Hematopoietic multipotent progenitor cell treated with erythropoietin and hydrocortisone succinate and interleukin-3 and kit ligand, for 4 days (in vitro differentiated cells): ENCODE measurements at places on chromosomes 13 and 19.

- DNase-seq = no peak
Measured at GRCh38 chr19:18262917-18263316, 11.3 kb downstream of the IQCN start.

DNA sequence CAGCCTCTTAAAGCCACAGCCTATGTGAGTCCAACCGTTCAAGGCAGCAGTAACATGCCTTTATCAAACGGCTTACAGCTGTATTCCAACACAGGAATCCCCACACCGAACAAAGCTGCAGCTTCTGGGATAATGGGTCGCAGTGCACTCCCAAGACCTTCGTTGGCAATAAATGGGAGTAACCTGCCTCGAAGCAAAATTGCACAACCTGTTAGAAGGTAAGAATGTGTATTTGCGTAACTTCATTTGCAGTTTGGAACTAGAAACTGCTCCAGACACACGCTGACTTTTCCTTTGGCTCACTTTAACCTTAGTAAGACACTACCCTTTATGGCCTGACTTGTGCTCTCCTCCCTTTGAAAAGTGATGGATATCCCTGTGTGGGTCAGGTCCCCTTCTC is 63.4 kb downstream of the SLAIN1 start:
- DNase-seq = no peak

DNA sequence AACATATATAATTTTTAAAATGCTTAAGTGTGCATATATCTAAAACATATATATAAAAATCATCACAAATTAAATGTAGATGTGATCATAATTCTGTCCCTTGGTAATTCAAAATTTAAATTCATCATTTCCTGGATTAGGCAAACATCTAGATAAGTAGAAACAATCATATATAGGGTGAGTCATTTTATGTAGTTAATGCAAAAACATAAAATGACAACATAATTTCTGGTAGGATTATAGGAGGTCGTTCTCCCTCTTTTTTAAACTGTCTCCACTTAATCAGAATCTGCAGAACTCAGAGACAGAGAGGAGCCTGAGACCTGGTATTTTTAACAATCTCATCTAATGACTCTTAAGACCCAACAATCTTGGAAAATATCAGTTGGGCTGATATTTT is 333.4 kb downstream of the KCTD12 start:
- DNase-seq = no peak

DNA sequence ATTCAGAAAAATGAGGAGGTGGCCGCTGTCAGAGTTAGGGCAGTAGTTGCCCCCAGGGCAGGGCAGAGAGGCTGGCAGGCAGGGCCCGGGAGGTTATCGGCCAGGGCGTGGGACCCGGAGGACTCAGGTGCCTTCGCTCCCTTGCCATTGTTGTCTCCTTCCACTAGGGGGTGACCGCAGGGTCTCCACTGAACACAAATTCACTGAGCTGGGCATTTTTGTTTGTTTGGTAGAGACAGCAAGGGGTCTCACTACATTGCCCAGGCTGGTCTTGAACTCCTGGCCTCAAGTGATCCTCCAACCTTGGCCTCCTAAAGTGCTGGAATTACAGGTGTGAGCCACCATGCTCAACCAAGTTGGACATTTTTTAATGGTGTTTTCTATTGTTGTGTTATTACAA is 25.1 kb downstream of the CARS2 start:
- peak; percentile 61 for DNase-seq

DNA sequence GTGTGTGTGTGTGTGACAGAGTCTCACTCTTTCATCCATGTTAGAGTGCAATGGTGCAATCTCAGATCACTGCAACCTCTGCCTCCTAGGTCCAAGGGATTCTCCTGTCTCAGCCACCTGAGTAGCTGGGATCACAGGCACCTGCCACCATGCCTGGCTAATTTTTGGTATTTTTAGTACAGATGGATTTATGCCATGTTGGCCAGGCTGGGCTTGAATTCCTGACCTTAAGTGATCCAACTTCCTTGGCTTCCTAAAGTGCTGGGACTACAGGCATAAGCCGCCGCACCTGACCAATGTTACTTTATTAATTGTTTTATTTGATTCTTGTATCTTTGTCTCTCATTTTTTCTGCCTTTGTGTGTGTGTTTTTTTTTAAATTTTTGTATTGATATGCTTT is 89.6 kb downstream of the ZNF486 start:
- DNase-seq = no peak

DNA sequence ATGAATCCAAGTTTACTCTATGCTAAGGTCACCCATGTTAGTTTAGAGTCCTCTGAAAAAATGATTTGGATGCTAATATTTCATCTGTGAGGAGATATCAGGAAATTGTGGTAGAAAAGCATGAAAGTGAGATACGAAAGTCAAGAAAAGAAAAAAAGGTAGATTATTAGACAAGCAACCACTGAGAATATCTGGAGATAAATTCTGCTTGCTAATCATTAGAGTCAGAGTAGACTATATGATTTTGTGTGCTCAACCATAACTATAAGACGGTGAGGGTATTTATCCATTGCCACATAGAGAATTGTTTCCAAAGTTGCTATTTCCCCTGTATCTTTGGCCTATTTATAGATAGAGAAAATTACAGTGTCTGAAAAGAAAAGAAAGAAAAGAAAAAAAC is 706.7 kb downstream of the SLITRK5 start:
- DNase-seq = no peak

DNA sequence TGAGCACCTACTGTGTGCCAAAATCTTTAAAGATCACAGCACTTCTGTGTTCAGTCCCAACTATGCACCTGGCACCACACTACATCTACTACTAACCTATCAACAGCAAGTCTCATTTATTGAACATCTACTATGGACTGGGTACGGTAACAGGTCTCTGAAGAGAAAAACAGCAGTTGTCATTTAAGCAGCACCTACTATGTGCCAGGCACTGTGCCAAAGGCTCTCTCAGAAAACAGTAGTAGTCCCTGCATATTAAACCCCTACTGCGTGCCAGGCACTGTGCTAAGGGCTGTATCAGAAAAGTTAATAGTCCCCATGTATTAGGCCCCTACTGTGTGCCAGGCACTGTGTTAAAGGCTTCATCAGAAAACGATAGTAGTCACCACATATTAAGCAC is 106.2 kb downstream of the PTPRS start:
- DNase-seq = no peak

GRCh38 chr19:35845215-35846037 is 6.9 kb downstream of the NPHS1 start:
- peak; percentile 31 for DNase-seq
